ENCODE measurements at places on chromosomes 7 and 10.

- no peak for DNase-seq
Observed at GRCh38 chr7:50775231-50775630, 7.5 kb downstream of the GRB10 start.

GRCh38 chr7:93828260-93828659, 62.3 kb downstream of the TFPI2 start:
- DNase-seq, result no peak

DNA sequence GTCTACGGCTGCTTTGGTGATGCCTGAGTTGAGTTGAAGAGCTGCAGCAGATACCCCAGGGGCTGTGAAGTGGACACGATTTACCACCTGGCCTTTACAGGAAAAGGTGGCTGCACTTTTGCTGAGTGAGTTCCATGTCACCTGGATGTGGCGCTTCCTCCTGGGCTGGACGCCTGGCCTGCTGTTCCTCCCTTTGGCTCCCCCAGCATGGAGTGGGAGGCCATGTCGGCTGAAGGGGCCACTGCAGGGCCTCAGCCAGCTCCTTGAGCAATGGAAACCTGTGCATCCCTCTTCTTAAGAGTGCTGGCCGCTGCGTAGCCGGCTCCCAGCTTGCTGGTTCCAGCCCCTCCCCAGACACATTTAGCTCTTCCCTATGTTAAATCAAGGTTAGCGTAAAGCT, 221.0 kb downstream of the GLRX3 start:
- no peak for DNase-seq

DNA sequence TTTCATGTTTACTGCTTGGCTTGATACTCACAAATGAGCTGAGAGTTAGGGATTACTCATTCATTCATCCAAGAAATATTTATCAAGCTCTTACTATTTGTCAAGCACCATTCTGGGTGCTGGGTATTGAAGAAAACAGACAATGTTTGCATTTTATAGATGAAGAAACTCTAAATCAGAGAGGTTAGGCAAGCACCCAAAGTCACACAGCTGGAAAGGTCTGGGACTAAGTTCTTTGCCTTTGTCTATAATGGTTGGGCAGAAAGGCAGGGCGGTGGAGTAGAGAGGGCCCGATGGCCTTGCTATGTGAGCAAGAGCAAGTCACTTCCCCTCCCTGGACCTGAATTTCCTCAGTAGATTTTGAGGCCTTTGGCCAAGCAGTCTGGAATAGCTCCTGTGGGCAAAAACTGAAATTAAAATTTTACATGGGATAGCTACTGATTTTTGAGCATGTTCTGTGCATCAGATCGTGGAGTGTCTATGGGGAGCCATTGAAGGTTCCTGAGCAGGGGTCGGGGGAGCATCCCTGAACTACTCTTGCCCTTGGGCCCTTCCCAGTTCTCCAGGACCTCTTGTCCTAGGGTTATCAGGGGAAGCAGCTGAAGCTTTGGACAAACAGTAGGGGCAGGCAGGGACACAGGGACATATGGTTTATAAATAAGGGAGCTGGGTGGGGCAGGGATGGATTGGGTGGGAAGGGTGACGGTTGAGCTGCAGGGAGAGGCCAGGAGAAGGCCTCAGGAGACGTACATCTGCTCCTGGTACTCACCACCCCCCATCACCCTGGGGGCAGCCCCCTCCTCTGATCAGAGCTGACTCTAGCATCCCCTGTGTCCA, 23.3 kb downstream of the AQP1 start:
- no peak for DNase-seq

- no peak for DNase-seq
Observed at GRCh38 chr10:30737931-30738391, 108.4 kb upstream of the LYZL2 start.

- no peak for DNase-seq
Observed at GRCh38 chr10:23818484-23818883, 379.6 kb downstream of the OTUD1 start.

- DNase-seq, result no peak
Observed at GRCh38 chr7:1351881-1352625, 107.2 kb downstream of the MICALL2 start.

DNA sequence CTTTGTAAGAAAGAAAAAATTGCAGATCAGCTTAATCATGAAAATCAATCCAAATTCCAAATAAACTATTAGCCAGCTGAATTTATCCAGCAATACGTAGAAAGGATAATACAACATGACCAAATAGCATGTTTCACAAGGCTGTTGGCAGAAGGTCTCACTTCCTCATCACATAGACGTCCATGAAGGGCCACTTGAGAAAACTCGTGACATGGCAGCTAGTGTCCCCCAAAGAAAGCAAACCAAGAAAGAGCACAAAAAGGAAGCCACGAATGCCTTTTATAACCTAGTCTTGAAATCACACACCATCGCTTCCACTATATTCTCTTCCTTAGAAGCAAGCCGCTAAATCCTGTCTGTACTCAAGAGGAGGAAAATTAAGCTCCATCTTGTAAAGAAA, 105.6 kb upstream of the NRBF2 start:
- no peak for DNase-seq

- no peak for DNase-seq
Observed at GRCh38 chr10:119812684-119813083, 60.0 kb downstream of the MCMBP start.

- no peak for DNase-seq
Observed at GRCh38 chr10:8962249-8962648, 907.8 kb downstream of the GATA3 start.

- no peak for DNase-seq
Observed at GRCh38 chr7:153522261-153522660, 529.9 kb upstream of the DPP6 start.

- DNase-seq, result peak; percentile 63
Observed at GRCh38 chr10:70774810-70775678, 10.1 kb downstream of the TBATA start.

DNA sequence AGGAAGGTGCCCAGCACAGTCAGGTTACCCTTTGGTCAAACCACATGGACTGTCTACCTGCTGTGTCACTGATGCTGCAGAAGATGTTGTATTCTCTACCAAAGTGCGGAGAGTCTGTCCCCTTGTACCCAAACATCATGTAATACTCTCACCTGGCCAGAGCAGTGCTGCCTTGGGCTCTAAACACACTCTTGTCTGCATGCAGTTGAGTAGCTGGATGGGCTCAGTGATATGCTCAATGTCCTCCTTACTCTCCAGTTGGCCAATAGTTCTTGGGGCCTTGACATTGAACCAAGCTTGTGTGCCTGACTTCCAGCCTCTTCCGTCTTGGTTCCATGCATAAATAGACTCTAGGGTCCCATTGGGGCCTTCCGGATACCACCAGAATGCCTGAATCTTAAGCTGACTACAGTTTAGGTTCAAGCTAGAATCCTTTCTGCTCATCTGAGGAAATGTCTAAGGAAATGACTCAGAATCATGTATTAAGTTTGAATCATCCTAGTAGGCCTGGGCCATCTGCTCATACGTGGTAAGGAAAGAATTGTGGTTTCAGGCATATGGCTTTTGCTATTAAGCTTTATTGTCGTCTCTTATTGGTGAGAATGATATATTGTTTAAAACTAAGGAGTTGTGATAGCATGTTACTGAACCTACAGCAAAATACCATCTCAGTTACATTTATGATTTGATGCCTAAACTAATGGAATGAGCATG, 118.0 kb downstream of the OTUD1 start:
- no peak for DNase-seq

GRCh38 chr10:6171881-6172695, 30.6 kb upstream of the PFKFB3 start:
- DNase-seq, result no peak

DNA sequence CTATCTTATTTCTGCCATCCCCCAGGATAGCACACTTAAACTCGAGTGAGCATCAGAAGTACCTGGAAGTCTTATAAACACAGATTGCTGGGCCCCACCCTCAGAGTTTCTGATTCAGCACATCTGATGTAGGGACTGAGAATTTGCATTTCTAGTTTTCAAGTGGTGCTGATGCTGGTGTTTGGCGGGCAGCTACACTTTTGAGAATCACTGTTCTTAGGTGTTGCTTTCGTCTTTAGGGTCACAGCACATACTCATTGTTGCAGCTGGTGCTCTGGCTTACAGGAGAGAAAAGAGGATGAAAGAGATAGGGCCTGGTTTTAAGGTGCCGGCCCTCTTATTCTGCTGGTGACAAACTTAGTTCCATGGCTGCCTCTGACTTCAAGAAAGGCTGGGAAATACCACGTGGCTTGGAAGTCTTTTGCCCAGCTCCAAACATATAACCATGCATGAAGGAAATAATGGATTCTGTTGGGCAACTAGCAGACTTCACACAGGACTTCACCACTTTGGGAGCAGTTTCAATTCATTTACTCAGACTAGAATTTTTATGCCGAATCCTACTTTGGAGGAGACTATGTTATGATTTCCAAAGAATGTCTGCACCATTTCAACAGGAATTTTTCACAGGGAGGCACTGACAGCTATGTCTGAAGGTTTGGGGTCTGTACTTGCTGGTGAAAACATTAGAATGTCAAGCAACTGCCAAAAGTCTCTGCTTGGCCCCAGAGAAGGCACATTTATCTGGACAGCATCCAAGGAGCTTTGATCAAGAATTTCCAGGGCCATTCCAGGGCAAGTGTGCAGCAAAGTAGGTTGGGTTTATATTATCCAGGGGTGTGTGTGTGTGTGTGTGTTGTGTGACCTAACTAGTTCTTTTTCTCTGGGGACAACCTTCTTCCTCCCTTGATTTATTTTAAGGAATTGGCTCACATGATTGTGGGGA, 6.9 kb upstream of the MINDY4 start:
- no peak for DNase-seq

DNA sequence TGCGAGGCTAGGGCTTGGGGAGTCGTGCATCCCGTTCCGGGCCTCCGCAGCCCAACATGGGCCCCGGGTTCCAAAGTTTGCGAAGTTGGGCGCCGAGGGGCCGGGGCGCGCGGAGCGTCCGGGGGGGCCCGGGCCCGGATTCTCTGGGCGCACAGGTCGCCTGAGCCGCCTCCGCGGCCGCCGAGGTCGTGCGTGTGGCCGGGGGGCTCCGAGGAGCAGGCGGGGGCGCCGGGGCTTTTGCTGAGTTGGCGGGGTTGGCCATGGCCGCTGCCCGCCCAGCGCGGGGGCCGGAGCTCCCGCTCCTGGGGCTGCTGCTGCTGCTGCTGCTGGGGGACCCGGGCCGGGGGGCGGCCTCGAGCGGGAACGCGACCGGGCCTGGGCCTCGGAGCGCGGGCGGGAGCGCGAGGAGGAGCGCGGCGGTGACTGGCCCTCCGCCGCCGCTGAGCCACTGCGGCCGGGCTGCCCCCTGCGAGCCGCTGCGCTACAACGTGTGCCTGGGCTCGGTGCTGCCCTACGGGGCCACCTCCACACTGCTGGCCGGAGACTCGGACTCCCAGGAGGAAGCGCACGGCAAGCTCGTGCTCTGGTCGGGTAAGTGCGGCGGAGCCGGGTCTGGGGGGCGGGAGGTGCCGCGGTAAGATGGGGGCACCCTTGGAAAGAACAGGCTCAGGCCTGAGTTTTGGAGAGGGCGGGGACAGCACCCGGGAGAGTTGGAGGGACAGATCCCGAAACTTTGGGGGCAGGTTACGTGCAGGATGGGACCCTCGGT, 643 bp downstream of the SMO start:
- no peak for DNase-seq

DNA sequence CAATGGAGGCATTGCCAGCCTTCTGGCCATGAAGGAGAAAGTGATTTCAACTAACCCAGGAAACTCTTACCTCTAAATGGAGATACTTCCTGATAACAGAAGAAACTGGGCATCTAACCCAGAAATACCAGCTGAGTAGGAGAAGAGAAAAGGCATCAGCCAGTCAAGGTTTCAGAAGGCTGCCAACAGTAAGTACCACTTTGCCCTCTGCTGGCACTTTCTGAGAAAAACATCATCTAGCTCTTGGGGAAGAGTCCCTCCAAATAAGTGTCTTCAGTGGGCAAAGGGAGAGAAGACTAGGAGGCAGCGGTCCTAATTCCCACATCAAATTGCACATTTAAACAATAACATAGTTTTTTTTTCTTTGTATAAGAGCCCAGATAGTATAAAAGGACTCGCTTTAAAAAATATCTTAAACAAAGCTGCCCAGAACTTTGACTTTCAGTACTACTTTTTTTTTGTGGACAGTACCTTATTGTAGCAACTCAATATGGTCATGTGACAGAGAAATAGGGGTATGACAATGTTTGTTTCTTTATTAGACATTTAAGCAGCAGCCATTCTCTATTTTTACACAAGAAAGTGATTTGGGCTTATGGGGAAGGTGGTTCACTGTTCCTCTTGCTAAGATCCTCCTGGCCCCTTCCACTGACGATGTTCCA, 157.3 kb downstream of the CTTNBP2 start:
- no peak for DNase-seq

GRCh38 chr7:48298779-48299178, 127.5 kb downstream of the ABCA13 start:
- no peak for DNase-seq

DNA sequence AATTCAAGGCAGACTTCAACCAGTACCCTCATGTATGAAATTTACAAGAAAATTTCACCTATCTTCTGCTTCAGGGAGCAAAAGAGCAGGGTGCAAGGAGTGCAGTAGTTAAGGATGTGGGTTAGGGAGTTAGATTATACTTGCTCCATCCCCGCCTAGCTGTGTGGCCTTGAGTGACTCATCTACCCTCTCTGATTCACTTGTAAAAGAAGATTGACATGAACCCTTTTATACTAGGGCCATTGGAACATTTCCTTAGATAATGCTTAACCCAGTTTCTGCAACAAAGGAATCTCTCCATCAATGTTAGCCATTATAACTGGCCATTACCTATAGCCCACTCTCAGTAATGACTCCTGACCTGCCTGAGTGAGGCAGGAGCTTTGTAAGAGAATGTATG, 10.2 kb upstream of the HSPA12A start:
- DNase-seq, result no peak

- DNase-seq, result no peak
Observed at GRCh38 chr7:28551331-28551730, 139.0 kb downstream of the CREB5 start.

GRCh38 chr7:43110791-43111535, 1.5 kb upstream of the HECW1 start:
- DNase-seq, result no peak

- DNase-seq, result no peak
Observed at GRCh38 chr7:141231018-141231792, 157.3 kb downstream of the TMEM178B start.

DNA sequence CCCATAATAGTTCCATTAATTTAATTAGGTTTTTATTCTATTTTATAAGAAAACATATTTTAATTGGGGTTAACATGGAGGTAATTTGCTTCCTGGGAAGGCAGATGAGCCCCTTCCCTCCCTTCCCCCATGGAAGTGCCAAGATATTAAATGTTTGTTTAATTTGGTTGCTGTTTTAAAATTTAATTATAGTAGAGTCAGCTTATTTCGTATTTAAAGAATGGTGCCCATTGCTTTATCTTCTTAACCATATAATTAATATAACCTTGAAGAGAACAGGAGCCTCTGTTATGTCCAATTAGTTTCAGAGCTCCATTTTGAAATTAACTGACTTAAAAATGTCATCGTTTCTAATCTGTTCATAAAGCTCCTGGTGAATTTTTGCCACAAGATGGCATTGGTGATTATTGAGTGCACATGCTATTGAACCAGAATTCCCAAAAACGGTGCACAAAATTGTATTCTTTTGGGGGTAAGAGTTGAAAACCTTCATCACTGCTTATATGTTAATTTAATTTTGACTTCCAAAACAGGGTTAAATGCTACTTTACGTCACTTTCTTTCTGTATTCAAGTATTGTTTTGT, 26.0 kb downstream of the KLHDC10 start:
- no peak for DNase-seq

Measured in osteocyte (in vitro differentiated cells).